ENCODE measurements at places on chromosomes 1 and 21.

DNA sequence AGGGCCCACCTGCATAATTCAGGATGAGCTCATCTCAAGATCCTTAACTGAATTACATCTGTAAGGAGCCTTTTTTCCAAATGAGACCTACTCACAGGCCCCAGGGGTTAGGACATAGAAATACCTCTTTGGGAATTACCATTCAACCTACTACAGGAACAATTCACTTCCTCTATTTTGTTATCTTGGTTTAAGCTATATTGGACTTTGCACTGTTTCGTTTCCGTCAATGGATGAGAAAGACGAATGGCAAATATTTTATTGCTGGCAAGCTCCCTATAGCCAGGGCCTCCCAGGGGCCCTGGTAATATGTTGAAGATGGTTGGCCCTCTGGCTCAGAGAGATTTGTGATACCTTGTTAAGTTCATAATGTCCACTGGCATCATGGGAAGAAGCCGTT, 384.2 kb upstream of the DUSP10 start:
- no peak for DNase-seq

GRCh38 chr1:212234431-212235395, 50.5 kb upstream of the PPP2R5A start:
- no peak for DNase-seq

GRCh38 chr1:207581496-207582153, 63.3 kb upstream of the CR1L start:
- no peak for DNase-seq

DNA sequence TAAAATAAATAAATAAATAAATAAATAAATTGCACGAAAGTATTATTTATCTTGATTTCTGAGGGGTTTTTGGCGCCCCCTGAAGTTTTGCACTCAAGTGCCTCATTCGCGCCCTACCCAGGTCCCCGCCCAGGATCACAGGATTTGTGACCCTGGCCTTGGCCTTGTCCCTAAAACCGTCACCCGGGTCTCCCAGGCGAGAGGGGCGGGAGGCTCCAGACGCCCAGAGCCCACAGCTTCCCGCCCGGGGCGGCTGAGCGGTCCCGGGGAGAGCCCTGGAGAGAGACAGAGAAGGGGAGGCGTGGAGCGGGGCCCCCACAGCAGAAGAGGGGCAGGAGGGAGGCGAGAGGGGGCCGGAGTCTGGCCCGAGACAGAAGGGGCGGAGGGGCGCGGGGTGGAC, 91.8 kb upstream of the CASZ1 start:
- no peak for DNase-seq

DNA sequence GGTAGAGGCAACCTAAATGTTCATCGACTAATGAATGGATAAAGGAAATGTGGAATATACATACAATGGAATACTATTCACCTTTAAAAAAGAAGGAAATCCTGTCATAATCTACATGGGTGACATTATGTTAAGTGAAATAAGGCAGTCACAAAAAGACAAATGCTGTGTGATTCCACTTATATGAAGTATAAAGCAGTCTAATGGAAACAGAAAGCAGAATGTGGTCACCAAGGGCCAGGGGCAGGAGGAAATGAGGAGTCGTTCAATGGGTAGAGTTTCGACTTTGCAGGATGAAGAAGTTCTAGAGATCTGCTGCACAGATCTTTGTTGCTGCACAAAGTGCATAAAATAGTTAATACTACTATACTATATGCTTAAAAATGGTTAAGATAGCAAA, 7.8 kb downstream of the DIPK1A start:
- no peak for DNase-seq

DNA sequence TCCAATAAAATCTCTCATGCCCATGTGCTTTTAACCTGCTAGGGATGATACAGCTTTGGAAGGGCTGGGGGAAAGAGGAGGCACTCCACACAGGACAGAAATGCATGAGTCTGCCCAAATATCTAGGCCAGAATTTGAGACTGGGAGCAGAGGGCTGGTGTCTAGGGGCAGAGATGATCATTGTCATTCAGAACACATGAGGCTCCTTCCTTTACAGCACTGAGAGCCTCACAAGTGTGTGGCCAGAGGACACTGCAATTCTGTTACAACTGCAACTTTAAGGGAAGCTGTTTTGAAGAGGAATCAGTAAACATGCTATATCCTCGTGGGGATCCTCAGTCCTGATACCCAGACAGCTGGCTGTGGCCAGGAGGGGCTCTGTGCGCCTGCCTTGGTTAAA, 541.3 kb downstream of the OMA1 start:
- DNase-seq: no peak

GRCh38 chr1:214123061-214123784, 135.4 kb downstream of the PROX1 start:
- no peak for DNase-seq

DNA sequence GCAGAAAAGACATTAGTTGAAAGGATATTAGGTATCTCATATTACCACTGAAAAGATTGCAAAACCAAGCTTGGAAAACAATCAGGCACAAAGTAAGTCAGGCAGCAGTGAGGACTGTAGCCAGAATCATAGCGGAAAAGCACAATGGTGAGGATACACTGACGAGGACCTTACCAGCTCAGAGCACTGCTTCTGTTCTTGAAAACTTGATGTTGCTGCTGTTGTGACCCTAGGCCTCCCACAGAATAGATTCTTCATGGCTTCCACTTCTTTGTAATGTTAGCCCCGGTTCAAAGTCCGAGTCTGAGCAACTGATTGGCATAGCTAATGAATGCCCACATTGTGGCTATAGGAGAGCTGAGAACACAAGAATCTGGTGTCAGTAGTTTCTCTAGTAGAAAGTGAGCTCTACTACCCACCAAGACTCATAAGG, 45.2 kb upstream of the LRRC8C start:
- DNase-seq: no peak

- DNase-seq: no peak
These were observed 3.3 kb downstream of the ENSA start for GRCh38 chr1:150626150-150626549.

- DNase-seq: no peak
These were observed 37.1 kb upstream of the MCOLN3 start for GRCh38 chr1:85085417-85085816.

DNA sequence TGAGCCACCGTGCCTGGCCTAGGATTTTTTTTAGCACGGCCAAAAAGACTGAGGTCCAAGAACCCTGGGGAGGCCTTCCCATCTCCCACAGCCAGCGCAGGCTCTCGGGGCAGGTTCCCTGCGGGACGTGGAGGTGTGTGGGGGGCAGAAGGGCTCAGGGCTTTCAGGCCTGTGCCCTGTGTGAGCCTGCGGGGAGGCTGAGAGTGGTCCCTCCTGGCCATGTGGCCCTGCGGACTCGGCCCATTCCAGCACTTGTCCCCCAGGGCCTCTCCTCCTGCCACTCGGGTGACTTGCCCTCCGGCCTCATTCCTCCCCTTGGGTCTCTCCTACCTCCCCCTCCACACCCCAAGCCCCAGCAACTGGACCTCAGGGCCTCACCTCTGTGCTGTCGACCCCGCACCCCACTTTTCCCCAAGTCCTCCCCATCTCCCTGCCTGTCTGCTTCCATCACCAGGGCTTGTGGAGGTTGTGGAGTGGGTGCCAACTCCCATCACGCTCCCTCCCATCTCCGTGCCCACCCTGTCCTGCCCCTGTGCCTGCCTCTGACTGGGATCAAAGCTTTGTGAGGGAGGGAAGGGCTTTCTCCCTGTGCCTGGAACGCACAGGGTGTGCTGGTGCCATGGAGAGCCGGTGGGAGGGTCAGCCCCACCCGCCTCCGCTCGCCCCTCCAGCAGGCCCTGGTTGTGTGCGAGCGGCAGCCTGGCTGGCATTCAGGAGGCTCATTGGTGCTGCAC, 32.2 kb upstream of the DIP2A start:
- DNase-seq: no peak

DNA sequence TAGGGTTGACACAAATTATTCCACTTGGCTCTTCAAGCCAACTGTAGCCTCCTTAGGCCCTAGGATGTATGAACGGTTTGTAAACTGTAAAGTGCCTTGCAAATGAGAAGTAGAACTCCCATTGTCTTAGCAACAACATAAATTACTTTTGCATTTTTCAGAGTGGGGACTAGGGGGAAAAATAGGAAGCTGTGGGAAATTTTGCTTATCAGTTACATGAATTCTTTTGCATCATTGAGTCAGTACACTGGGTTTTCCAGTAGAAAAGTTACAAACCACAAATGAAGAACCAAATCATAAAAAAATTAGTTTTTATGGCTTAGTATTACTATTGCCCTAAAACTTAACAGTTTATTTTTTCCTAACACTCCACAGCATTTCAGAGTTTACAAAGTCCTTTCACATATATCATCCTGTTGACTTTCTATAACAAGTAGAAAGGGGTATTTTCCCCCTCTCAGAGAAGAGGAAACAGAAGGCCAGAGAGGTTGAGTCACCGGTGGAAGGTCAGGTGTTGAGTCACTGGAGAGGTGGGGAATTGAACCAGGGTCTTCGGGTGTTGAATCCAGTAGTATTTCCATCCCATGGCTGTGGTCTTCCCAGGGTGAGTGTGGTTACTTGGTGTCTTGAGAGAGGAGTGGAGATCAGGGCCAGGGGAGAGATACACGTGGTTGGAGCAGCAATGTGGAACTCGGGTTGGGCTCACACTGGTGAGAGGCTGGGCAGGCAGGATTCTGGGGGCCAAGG, 71.9 kb upstream of the USP24 start:
- DNase-seq: no peak

DNA sequence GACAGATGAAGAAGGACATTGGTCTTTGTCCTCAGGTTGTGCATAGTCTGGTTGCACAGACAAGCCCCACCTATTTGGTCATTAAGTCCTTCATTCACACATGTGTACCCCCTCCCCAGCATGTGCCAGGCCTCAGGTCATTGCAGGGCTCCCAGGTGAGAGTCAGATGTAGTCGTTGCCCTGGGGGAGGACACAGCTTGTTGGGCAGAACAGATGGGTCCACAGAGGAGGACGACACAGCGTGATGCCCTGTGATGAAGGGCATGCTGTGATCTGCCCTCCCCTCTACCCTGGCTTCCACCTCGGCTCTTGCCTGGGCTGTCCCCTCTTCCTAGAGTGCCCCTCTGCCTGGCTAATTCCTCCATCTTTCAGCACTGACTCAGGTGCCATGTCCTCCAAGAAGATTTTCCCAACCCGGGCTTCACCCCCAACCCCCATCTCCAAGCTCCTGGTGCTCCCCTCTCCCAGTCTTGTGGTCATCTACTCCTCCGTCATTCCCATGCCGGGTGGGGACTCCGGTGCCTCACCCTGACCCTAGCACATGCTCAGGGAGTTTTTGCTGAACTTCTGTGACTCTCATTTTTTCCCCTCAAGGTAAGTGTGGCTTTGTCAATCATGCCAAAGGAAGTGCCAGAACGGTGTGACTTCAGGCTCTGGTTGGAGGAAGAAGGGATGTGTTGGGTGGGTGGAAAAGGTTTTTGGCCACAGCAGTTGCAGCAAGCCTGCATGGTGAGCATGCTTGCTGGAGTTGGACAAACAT, 220.5 kb downstream of the FOXD2 start:
- no peak for DNase-seq

DNA sequence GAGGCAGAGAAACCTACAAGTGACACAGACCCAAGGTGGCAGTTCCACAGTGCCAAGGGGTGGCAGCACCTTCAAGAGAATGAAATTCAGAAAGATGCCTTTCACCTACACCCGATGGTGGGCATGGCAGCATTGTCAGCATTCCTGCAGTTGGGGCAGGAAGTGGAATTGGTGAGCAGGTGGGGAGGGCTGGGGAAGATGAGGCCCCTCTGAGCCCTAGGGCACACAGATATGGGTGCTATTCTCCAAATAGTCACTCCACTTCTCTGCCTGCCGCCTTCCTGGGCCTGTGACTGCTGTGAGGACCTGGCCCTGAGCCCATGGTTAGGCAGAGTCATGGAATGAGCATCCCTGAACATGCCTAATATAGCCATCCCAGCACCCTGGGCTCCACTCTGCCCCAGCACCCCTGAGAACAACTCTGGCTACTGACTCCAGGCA, 8.3 kb downstream of the SHISA4 start:
- no peak for DNase-seq

Measured in effector CD4-positive, alpha-beta T cell (primary cell).